ENCODE measurements at places on chromosomes 11 and 22.

GRCh38 chr11:115872416-115872815 is 368.2 kb upstream of the CADM1 start:
- DNase-seq = no peak

DNA sequence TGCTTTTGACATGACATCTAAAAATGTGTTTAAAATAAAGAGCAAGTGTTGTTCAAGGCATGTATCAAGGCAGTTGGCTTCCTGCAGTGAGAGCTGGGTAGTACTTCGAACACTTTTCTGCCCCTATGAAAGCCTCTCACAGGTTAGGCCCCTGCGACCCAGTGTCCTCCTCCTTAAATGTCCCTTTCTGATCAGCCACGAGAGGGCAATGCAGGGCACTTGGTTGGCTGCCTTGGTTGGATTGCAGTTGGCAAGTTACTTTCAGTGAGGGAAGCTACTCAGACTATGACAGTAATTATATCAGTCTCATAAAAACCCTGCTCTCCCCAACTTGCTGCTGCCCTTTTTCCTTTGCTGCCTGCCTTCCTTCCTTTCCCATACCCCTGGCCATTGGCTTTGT is 743.8 kb downstream of the NTM start:
- peak; percentile 2 for DNase-seq

DNA sequence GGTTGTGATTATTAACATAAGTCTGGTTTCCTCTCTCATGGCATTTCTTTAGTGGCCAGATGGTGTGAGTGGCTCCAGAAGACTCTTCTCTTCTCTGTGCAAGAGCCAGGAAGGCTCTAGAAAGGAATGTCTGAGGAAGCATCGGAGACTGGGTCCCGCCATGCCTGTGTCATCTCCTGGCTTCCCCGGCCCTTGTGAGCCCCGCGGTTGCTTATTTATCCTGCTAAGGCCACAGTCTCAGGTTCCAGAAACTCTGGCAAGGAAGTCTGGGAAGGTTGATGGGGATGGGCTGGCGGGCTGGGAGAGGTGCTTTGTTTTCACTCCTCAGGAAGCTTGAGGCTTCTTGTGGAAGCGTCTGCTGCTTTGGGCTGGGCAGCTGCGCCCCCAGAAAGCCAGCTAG is 18.9 kb downstream of the BCR start:
- DNase-seq = no peak

- DNase-seq = no peak
These were observed 637.5 kb upstream of the FAT3 start for GRCh38 chr11:91587131-91587530.

- DNase-seq = no peak
These were observed 462.5 kb downstream of the AASDHPPT start for GRCh38 chr11:106540001-106540400.

DNA sequence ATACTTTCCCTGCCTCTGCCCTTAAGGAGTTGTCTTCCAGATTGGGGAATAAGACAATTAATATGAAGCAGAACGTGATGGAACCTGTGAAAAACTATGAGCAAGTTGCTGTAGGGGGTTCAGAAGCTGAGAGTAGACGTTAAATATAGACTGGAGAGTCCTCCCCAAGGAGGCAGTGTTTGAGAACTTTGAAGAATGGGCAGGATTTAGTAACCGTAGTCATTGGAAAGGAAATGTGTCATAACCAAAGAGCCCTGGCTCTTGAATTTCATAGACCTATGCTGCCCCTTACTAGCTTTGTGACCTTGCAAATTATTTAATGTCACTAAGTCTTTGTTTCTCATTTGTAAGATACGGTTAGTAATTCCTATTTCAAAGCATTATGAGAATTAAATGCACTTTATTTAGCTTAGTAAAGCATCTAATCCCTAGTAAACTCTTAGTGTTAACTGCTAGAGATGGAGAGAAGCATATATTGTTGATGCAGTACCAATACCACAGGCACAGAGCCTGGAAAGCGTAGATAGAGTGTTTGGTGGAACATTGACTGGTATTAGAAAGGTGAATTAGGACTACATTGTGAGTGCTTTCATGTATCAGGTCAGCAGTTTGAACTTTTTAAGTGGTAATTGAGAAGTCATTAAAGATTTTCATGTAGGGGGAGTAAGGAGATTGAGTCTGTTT is 54.1 kb downstream of the MCAM start:
- peak; percentile 51 for DNase-seq

- DNase-seq = no peak
These were observed 20.9 kb upstream of the JHY start for GRCh38 chr11:122861631-122862030.

- no peak for DNase-seq
These were observed 623 bp downstream of the NDUFS8 start for GRCh38 chr11:68031144-68031464.

GRCh38 chr11:94325681-94326080 is 21.3 kb downstream of the IZUMO1R start:
- DNase-seq = peak; percentile 59

GRCh38 chr22:37160027-37160426 is 10.3 kb upstream of the IL2RB start:
- DNase-seq = no peak

DNA sequence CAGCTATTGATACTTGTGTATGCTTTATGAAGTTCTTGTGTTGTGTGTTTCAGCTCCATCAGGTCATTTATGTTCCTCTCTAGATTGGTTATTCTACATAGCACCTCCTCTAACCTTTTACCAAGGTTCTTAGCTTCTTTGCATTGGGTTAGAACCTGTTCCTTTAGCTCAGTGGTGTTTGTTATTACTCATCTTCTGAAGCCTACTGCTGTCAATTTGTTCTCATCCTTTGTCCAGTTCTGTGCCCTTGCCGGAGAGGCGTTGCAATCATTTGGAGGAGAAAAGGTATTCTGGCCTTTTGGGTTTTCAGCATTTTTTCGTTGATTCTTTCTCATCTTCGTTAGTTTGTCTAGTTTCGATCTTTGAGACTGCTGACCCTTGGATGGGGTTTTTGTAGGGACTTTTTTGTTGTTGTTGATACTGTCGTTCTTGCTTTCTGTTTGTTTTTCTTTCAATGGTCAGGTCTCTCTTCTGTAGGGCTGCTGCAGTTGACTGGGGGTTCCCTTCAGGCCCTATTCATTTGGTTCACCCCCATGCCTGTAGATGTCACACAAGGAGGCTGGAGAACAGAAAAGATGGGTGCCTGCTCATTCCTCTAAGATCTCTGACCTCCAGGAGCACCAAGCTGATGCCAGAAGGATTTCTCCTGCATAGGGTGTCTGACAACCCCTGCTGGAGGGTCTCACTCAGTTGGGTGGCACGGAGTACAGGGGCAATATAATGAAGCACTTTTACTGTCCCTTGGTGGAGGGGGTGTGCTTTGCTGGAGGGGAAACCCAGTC is 35.9 kb upstream of the MUC15 start:
- no peak for DNase-seq

DNA sequence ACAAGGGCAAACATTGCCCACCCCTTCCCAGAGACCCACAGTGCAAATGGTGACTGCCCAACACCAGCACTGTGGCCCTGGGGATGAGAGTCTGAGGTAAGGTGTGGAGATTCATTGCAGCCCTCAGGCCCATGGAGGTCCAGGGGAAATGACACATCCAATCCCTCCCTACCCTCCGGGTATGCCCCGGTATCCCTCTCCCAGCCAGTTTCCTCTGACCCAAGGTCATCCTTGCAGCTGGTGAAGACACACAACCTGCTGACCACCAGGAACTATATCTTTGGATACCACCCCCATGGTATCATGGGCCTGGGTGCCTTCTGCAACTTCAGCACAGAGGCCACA is 18.9 kb upstream of the UVRAG start:
- DNase-seq = no peak

GRCh38 chr22:50139843-50140415 is 30.6 kb upstream of the PANX2 start:
- DNase-seq = no peak

GRCh38 chr22:46592390-46592872 is 27.8 kb upstream of the GRAMD4 start:
- DNase-seq = peak; percentile 36

DNA sequence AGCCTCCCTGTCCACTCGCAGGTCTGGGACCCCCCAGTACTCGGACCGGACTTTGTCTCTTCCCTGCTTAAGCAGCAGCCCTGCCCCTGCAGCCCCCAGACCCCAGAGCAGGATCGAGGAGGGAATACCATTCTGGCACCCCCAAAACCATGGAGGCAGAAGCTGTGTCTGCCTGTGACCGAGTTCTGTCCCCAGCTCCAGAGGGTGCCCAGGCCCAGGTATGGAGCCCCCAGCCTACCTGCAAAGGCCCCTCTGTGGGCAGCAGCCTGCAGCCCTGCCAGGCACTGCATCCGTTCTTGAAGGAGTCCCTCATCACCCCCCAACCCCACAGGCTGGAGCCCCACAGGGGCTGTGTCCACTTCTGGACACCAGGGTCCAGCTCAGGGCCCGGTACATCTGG is 163.8 kb downstream of the BRD1 start:
- DNase-seq = no peak

GRCh38 chr11:78318321-78319114 is 99.1 kb downstream of the GAB2 start:
- DNase-seq = no peak

DNA sequence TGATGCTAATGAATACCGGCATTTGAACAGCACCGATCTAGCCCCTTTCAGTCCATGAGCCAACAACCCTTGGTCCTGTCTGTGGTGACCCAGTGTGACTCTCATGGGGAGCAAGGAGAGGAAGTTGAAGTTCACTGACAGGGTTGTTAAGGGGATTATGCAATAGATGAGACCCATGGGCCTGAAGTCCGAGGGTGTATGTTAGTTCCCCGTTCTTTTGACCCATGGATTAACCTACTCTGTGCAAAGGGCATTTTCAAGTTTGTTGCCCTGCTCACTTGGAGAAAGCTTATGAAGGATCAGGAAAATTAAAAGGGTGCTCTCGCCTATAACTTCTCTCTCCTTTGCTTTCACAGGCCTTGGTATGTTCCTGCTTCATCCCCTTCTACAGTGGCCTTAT is 4.9 kb downstream of the PNPLA3 start:
- no peak for DNase-seq

DNA sequence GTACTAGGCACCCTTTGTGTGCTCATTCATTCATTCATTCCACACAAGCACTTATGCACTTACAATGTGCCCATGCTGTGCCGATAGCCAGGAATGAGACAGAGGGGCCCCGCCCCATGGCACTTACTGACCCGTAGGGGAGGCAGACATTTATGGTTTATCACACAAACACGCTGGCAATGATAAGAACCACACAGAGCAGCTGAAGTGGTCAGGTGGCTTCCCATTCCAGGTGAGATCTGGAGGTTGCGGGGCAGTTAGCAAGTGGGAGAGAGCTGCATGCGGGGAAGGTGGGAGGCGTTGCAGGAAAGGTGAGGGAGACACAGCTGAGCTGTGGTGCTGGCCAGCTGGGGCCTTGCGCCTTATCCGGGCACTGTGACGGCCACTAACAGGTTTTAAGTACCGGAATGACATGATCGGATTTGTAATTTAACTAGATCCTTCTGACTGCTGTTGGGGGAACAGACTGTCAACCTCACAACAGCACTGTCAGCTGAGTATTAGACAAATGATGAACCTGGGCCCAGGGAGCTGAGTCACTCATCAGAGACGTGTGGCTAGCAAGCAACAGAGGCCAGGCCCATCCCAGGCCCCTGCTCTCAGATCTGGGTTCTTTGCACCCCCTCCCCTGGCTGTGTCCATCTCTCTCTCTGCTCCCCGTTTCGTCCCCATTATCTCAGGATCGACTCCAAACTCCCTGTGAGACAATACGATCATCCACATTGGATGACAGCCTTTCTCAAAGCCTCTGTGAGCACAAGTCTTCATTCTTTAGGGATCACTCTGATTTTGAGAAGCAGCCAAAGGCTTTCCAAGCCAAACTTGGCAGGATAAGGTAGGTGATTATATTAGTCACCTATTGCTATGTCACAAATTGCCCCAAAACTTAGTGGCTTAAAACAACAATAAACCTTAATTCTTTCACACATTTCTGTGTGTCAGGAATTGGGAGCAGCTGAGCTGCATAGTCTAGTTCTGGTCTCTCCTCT is 28.4 kb downstream of the RASD2 start:
- no peak for DNase-seq

- no peak for DNase-seq
These were observed 24.7 kb downstream of the DGCR2 start for GRCh38 chr22:19097518-19097917.

DNA sequence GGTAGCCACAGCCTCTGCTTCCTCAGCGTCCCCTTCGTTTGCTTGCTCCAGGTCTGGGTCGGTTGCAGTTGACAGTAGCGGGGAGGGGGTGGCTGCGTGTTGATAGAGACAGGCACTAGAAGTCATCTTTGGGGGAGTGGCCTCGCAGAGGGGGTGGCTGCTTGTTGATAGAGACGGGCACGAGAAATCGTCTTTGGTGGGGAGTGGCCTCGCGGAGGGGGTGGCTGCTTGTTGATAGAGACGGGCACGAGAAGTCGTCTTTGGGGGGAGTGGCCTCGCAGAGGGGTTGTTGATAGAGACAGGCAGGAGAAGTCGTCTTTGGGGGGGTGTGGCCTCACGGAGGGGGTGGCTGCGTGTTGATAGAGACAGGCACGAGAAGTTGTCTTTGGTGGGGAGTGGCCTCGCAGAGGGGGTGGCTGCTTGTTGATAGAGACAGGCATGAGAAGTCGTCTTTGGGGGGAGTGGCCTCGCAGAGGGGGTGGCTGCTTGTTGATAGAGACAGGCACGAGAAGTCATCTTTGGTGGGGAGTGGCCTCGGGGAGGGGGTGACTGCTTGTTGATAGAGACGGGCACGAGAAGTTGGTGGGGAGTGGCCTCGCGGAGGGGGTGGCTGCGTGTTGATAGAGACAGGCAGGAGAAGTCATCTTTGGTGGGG is 328.3 kb downstream of the TBC1D22A start:
- DNase-seq = peak; percentile 15

GRCh38 chr22:17569971-17570511 is 6.7 kb downstream of the SLC25A18 start:
- no peak for DNase-seq

DNA sequence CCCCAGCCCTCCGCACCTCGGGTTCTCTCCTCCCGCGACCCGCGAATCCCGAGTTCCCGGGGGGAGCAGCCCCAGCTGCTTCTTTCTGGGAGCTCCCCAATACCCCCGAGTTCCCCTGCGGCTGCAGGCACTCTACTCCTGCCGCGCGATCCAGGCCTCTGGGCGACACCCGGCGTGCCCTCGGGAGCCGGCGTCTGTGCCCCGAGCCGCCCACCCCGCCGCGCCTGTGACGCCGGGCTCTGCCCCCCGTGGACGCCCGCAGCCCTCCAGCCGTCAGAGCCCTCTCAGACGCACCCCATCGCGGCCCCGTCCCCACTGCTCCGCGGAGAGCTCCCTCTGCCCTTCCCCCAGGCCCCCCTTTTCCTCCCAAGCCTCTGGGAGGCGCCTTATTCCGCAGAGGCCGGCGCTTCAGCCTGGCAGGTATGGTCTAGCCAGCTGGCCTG is 422 bp downstream of the GLB1L2 start:
- DNase-seq = no peak
